Stimulated activated CD4-positive, alpha-beta T cell treated with anti-CD3 and anti-CD28 coated beads, Interleukin-4, amount 100 ng/mL, for 24 hours (primary cell): ENCODE measurements at places on chromosomes 4 and X.

GRCh38 chrX:117871796-117872195 lies 244.8 kb downstream of the KLHL13 start:
- no peak for DNase-seq

DNA sequence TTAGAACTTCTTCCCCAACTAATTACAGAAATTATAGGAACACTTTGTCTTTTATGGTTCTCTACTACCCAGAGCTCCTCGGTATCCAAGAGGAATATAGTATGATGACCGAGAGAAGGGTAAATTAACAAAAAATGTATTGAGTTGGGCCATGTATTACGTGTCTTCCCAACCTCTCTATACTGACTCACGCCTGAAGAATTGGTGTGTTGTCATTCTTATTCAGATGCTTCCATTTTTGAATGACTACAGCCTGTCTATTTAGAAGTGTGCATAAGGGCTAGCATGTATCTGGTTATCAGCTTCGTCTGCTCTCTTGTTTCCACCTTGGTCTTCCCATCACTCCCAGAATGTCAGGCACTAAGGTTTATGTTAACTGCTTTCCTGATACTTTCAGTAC lies 24.5 kb upstream of the SCD5 start:
- DNase-seq, result no peak

GRCh38 chrX:115067812-115068211 lies 50.4 kb upstream of the IL13RA2 start:
- no peak for DNase-seq

DNA sequence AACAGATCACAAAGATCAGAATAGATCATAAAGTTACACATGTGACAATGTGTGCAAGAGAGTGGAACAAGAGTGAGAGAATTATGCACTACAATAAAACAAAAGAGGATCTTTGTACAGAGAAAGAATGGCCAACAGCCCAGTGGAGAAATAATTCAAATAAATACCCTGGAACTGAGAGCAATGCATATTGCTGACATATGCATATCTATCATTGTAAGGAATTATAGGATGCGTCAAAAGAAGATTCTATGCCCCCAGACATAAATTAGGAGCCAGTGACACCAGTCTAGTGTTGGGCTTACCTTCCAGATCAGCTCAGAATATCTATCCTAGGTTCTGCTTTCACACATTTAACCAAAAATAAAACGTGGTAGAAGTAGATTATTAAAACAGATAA lies 320.1 kb upstream of the VCX start:
- no peak for DNase-seq

DNA sequence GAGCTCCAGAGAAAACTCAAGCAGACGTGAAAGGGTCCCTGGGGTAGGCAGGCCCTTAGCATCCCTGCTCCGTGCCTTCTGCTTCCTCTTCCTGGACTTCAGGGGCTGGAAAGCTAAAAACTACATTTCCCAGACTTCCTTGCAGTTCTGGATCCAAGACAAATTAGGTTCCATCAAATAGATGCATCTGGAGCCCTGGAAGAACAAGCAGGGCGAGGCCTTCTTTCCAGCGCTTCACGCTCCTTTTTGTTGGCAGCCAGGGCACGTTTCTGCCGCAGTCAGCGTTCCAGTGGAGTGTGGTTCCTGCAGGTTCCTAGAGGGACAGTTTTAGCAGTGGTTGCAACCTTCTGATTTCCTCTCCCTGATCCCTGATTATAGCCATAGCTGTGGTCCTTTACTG lies 53.6 kb upstream of the MSX1 start:
- no peak for DNase-seq

DNA sequence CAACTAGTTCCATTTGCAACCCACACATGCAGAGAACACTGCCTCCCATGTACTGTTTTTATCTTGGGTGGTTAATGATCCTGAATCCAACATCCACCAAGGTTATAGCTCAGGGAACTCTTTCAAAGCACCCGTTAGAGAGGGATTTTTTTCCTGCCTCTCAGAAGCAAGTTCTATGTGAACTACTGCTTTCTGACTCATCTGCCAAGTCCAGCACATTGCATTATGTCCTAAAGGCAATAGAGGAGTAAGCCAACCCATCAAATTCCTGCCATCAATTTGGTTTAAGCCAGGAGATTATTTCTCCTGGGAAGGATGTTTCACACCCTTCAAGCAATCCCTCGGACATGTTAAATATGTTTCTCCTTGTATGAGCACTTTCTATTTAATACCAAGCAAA lies 334.5 kb downstream of the GASK1B start:
- no peak for DNase-seq

- no peak for DNase-seq
Measured at GRCh38 chrX:141467442-141467841, 117.1 kb downstream of the SPANXA1 start.

DNA sequence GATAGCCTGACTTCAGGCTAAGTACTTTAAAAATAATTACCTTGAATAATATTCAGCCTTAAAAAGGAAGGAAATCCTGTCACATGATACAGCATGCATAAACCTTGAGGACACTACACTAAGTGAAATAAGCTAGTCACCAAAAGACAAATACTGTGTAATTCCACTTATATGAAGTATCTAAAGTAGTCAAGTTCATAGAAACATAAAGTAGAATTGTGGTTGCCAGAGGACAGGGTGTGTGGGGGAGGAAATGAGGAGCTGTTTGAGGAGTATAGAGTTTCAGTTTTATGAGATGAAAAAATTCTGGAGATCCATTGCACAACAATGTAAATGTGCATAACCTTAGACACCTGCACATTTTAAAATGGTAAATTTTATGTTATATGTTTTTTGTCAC lies 5.6 kb upstream of the STPG2 start:
- DNase-seq, result no peak

GRCh38 chrX:18871970-18872369 lies 111.9 kb downstream of the PHKA2 start:
- DNase-seq, result no peak
